ENCODE measurements at places on chromosomes 2 and 18.
A peak's percentile ranks its signal among the peaks of the same experiment; 100 is the strongest.

DNA sequence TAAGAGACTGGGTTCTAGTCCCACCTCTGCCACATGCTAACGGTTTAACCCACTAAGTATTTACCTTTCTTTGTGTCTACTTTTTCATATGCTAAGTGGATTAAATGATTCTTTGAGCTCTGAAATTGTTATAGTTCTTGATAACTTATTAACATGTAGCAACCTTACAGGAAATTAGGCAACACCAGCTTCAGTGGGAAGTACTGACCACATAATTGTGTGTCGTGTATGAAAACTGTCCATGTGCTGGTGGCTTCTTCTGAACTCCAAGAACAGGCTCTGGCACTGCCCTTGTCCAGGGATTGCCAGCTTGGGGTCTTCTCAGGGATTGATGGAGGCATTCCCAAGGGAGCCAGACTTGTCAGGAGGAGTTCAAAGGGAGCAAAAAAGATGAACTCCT is 427.7 kb downstream of the TGIF1 start:
- DNase-seq: no peak

DNA sequence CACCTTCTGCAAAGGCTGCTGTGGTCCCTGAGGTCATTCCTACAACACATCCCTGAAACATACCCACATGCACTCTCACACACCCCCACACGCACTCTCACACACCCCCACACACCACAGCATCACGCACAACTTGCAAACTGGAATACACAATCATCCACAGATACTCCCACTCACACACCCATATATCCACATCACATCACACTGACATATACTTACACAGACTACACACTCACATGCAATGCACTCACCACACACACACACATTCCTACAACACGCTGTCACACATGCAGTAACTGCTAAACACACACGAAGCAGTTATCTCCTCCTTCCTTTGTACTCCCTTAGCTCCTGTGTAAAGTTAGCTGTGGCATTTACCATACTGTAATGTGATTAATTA is 57.1 kb upstream of the PKDCC start:
- no peak for DNase-seq

- DNase-seq: no peak
Observed at GRCh38 chr2:178425255-178425827, 25.6 kb downstream of the PRKRA start.

DNA sequence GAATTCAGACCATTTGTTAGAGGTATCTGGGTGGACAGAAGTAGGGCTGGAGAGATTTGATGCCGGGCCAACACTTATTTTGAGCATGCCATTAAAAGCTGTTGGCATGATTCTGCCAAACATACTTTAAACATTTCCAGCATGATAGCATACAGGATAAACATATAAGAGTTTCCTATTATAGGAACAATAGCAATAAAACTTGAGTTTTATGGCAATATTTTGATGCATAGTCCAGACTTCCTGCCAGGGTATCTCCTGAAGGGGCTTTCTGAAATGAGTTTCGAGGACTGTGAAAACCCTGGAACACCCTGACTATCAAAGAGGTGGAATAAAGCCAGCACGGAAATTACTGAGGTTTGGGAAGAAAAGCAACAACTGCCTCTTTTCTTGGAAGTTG is 1398.0 kb upstream of the NXPH2 start:
- no peak for DNase-seq

DNA sequence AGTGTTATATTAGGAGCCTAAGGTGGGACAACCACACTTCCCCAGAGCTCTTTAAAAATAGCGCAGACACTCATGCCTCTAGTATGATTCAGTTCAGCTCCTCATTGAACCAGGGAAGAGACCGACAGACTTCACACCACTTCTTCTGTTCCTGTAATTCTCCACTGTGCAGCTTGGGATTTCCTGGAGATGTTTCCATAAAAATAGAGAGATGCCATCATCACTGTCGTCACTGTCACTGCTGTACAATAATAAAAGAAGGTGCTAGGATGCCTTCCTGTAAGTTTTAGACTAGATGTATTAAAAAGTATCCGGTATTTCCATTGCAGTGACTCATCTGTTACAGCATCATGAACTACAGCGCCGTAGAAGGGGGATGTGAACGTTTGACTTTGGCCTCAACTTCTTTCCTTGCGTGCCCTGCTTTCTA is 110.9 kb downstream of the FAM210A start:
- peak; percentile 4 for DNase-seq

DNA sequence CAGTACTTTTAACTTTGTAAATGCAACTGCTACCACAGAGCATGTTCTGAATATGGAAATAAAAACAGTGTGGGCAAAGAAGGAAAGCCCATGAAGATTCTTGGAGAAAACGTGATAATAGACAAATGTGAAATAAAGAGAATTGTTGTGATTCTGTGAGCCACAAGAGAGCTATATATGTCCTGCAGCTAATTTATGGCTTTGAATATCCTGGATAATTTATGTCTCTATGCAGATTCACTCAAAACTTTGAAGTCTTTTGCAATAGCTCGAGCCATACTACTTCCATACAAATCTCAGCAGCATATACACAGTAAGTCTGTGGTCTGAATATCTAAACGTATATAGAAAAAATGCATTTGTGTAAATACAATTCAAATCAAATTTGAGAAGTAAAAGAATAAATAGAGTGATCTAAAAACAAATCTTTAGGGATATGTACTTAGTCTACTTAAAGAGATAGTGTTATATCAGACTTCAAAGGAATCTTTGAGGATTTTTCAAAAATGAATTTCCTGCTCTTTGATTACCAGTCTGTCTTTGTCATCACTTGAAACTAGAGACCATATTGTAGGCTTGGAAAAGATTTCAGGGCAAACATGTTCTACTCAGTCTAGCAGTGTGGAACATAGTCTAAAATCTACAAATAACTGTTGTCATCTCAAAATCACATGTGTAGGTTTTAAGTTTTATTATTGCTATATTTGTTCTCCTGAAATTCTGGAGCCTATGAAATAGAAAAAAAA is 107.1 kb downstream of the CSRNP3 start:
- no peak for DNase-seq

GRCh38 chr2:95272299-95272751 is 1.9 kb upstream of the PROM2 start:
- no peak for DNase-seq

GRCh38 chr2:152630466-152630865 is 86.8 kb downstream of the PRPF40A start:
- DNase-seq: no peak

- no peak for DNase-seq
Observed at GRCh38 chr2:128375454-128375853, 56.8 kb upstream of the HS6ST1 start.

DNA sequence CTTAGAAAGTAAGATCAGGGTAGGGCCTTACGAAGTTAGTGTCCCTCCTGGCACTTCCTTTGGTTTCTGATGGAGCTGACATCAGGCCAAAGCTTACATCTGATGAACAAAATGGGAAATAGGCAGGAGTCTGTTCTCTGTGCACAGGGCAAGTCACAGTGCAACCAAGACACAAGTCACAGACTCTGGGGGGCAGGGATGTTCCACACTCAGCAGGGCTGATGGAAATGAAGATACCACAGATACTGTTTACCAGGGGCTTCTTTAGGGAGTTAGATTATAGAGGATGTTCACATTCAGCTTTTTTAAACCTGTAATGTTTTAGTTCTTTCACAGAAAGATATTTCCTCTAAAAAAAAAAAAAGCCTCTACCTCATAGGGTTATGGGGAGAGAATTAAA is 106.2 kb upstream of the EPC2 start:
- DNase-seq: no peak

DNA sequence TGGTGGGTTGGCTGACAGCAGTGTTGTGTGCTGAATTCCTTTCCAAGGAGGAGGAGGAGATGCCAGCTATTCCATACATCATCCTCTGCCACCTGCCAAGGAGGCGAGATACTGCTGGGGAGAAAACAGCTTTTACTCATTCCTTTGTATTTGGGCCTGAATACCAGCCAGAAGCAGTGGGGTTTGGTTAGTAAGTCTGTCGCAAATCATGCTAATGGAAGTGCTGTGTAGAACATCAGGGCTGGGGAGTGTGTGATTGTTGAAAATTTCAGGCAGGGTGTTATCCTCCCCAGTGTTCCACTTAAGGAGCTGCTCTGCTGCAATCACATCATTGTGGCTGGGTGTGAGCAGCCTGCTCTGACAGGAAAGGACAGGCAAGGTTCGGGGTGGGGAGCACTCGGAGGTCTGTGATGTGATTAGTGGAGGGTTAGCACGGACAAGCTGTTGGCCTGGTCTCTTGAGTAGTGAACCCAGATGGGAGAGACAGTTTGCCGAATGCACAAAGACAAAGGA is 128.2 kb upstream of the DLX2 start:
- no peak for DNase-seq

DNA sequence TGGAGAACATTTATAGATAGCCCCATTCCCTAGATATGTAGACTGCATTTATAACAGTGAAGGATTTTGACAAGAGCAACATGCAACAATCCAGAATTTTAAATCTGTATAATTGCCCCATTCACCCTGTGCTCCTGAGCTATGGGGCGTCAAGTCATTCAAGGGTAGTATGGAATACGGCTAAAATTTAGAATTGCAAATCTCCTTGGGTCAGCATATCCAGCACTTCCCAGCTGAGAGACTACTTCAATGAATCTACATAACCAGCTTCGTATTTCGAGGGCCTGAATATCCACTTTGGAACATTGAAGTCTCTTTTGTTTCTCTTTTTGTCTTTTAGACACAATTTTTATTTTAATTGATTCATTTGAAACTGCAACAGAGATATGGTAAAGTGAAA is 28.4 kb upstream of the ACVR1C start:
- no peak for DNase-seq

DNA sequence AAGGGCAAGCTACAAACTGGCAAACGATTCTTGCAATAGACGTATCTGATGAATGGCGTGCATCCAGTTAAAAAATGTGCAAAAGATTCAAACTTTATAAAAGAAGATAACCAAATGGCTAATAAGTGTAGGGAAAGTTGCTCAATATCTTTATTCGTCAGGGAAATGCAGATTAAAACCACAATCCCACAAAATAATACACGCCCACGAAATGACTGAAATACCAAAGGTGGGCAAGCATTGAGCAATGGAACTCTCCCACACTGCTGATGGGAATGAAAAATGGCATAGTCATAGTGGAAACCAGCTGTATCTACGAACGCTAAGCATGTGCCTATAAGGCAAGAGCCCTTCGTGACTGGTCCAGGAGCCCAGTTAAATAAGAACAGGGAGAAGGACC is 168.6 kb upstream of the SIX2 start:
- no peak for DNase-seq

Measured in left lobe of liver (tissue), 2 donors.